ENCODE measurements at places on chromosomes 2 and 18.

DNA sequence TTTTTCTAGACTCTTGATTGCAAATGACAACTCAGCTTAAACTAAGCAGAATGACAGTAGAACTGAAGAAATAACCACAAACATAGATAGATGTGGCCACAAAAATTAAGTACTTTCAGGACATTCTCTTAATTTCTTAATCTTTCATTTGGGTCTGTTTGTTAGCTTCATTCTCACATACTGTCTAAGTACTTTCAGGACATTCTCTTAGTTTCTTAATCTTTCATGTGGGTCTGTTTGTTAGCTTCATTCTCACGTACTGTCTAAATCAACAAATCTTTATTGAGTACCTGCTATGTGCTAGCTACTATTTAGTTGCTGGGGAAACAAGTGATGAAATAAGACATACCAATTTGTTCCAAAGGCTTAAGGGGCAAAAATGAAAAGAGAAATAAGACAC lies 35.1 kb downstream of the FAM117B start:
- no peak for DNase-seq

GRCh38 chr2:66845307-66845706 lies 410.4 kb downstream of the MEIS1 start:
- DNase-seq: no peak

DNA sequence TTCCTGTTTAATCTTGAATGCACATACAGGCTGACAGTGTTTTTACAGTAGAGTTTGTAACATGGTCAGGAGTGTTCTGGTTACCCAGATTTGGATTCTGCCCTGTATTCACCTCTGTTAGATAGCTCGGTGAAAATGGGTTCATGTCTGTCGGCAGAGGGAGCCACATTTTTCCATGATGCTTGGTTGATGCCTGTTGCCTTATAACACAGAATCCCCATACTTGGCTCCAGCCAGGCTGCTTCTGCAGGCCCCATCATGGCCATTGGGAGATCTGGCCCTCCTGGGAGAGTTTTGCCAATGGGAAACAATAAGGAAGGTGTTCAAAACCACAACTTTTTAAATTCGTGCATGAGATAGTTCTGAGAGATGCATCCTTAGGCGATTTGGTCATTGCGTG lies 78.1 kb downstream of the WDSUB1 start:
- DNase-seq: no peak

DNA sequence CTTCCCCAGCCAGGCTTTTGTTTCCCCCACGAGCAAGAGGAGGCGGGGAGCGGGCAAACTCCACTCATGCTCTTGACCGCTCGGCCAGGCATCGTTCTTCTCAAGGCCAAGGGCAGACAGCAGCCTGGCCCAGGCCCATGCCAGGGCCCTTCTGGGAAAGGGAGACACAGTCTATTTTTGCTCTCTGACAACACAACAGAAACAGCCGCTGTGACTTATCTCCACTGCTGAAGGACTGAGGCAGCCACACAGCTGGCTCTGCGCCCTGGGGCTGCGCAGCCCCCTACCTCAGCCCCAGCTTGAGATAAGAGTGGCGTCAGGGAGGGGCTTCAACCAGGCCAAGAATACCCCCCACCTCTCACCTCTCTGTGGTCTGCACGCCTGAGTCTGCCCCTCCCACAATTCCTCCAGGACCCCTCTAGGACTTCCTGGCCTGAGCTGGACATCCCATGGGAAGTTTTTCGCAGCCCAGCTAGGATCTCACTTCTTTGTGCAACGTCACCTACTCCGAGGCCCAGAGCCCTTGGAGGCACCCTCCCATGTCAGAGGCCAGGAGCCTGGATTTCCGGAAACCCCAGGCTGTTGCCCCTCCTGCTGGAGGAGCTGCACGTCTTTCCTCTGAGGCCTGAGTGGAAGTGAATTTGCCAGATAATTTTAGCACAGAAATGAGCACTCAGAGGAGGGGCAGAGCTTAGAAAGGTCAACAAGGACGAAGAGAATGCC lies 118.9 kb upstream of the OTOS start:
- DNase-seq: no peak

DNA sequence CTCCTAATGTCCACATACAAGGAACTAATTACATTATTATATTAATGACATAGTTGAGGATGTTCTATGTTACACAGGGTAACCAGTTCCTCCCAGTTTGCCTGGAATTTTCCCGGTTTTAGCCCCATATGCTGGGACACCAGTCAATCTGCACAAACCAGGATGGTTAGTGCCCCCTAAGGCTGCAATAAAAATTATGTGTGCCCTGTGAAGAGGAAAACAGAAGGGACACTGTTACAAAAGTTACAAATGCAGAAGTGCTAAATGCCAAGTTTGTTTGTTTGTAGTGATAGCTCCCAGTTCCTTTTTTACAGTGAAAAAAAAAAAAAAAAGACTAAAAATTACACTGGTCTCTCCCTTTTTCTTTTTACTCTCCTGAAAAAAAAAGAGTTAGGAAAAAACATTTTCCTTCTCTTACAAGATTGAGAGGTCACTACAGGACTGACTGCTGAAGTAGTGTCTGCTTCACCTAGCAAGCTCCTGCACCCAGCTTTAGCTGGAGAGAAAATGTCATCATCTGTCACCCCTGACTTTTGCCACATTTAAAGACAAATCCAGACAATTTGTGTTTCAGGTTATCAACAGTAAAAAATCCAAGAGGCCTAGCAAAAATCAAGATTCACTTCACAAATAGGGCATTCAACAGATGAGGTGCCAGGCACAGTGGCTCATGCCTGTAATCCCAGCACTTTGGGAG lies 3.2 kb downstream of the ANKRD44 start:
- DNase-seq: no peak

- DNase-seq: no peak
These were observed 139.9 kb upstream of the MAPRE2 start for GRCh38 chr18:34901299-34901698.

GRCh38 chr18:24762511-24762910 lies 302.1 kb downstream of the HRH4 start:
- DNase-seq: no peak

- DNase-seq: peak; percentile 10
These were observed 26.0 kb downstream of the ACADL start for GRCh38 chr2:210199186-210199765.

DNA sequence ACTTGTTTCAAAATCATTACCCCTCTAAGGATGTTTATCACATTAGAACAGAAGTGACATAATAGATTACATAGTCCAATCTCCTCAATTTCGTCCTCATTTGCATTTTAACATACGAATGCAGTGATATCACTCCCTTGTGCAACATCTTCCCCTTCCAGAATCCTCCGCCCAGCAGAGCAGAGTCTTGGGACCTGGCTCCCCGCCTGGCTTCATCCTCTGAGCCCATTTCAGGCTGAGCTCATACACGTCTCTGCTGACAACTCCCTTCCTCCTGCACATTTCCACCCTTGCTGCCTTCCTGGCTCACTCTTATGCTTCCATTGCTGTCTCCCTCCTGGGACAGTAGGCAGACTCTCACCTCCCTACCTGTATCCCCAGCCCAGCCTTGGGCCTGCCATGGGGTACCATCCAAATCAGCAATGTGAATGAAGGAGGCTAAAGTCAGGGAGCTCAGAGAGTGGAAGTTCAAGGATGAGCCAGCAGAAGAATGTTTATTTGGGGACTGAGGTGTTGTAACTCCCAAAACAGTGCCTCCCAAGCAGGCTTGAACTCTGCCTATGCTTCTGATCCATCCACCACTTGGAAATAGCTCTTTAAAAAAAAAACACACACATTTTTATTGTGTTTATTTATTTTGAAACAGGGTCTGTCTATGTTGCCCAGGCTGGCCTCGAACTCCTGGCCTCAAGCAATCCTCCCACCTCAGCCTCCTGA lies 165.2 kb downstream of the TMEM200C start:
- DNase-seq: no peak

DNA sequence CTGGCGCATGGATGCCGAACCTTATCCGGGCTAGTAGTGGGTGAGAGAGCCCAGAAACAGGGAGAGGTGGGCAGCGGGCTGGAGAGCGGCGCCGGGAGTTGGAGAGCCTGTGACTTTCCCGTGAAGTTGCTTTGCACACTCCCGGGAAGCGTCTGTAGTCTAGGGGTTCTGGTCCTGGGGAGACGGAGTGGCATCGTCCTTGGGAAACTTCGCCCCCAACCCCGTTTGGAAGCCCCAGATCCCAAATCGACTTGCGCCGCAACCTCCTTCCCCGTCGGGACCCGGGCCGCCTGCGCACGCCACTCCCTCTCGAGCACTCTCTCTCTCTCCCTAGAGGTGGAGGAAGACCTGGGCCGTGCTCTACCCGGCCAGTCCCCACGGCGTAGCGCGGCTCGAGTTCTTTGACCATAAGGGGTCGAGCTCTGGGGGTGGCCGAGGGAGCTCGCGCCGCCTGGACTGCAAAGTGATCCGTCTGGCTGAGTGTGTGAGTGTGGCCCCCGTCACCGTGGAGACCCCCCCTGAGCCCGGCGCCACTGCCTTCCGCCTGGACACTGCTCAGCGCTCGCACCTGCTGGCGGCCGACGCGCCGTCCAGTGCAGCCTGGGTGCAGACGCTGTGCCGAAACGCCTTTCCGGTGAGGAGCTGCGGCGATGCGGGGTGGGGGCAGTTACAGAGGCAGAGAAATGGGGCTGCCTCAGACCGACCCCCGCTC lies 456 bp downstream of the DOK1 start:
- DNase-seq: peak; percentile 73

DNA sequence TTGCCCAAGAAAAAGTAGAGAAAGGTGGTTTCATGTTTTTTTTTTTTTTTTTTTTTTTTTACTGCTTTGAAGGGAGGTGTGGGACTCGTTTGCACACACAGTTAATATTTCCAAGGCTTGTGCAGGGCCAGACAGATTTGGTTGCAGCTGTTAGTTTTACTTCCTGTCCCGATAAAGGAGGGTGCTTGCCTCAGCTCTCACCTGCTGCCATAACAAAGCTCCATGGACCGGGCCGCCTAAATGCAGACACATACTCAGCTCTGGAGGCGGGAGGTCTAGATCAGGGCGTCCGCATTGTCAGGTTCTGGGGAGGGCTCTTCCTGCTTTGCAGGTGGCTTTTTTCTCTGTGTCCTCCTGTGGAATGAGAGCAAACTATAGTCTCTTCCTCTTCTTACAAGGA lies 69.9 kb downstream of the ODC1 start:
- peak; percentile 80 for DNase-seq

DNA sequence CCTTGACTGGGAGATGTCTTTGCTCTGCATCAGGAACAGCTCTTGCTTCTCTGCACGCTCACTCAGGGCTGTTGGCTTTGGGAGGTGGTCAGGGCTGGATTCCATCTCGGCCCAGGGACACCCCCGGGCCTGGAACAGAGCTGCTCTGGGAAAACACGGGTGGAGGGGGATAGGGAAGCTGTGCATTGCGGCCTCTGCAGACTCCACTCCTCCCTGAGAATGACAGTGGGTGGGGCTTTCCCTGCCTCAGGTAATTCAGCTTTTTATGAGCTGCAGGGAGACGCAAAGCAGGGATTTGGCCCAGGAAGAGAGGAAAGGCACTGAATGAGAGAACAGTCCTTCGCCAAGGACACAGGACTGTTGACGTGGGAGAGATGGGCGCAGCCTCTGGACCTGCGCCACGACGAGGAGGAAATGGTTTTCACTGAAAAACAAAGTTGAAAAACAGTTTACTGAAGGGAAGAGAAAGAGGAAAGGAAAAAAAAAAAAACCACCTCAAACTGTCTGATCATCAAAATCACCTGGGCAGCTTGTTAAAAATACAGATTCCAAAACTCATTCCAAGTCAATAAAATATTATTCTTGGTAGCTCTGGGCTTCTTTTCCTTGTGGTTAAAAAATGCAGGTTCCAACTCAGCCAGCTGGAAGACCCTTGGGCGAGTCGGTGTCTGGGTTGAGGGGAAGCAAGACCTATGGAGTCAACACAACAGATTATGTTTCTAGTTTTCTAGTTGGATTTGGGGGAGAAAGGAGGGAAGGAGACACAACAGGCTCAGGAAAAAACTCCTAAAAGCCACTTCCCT lies 194.0 kb downstream of the ZFP36L2 start:
- no peak for DNase-seq

- DNase-seq: no peak
These were observed 123.8 kb downstream of the MBP start for GRCh38 chr18:77008576-77009315.

DNA sequence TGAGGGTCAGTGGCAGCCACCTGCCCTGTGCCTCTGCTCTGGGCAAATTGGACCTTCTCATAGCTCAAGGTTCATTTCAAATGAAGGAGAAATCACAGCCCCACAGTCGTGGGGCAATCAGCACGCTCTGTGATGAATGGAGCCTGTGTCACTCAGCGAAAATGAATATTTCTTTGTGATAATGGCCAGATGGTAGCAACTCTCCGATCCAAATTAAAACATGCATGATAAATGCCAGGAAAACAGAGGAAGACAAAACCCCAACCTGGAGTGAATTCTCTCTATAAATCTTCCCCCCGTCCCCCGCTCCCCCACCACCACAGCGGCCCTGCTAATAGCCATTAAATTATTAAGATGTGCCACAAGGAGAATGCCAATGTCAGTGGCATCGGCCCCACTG lies 258.4 kb downstream of the CELF4 start:
- no peak for DNase-seq

GRCh38 chr2:15652252-15652651 lies 60.6 kb downstream of the DDX1 start:
- DNase-seq: no peak

DNA sequence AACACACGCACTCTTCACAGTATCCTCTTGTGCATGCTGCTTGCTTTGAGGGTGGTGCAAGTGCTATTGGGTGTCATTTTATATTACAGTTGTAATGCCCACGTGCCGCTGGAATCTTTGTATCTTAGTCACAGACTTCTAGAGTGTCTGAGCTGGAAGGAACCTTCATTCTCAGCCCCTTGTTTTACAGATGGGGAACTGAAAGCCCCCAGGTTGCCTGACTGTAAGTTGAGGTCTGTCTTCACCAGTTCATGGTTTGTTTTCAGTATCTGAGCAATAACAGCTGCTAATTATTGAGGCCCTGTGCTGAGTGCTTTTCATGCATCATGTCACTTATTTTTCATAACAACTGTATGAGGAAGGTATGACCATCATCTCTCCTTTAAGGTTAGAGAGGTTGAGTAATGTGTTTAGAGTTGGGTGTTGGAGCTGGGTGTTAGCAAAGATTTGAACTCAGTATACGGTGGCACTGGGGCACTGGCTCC lies 77.0 kb downstream of the PRKCE start:
- peak; percentile 74 for DNase-seq

DNA sequence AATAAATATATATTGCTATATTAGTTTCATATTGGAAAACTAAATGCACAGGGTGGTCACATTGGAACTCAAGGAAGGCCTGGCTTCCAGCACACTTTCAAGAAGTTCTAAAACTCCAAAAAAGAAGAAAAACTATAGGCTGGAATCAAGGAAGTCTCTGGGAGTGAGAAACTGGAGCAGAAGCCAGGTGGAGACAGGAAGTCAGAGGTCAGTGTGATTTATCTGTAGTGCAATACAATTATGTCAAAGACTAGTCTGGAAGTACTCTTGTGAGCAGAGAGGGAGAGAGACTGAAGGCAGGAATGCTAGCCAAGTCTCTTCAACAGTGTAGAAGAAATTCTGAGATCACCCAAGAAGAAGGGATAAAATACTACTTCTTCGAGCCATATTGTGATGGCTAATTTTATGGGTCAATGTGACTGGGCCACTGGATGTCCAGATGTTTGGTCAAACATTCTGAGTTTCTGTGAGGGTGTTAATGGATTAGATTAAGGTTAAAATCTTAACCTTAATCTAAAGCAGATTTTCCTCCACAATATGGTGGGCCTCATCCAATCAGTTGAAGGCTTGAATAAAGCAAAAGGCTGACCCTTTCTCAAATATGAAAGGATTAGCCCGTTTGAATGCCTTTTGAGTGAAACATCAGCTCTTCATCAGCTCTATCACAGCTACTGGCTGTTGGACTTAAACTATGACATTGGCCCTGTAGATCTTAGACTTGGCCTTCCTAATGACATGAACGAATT lies 208.0 kb downstream of the TDRD15 start:
- DNase-seq: no peak

GRCh38 chr2:229235131-229235914 lies 35.8 kb downstream of the PID1 start:
- no peak for DNase-seq

All from GM13976 (cell line).